Liver (tissue), 10 donors: ENCODE measurements at places on chromosomes 4 and X. TPM values are rescaled to one million over a fixed set of nuclear protein-coding genes. Genes with fewer than 3 reads are reported as not detected.

The NRK gene
- total RNA-seq: 0.61 TPM

The AFM gene
- total RNA-seq: 274 TPM

The EIF2S3 gene
- total RNA-seq: 98.0 TPM

The AKAP4 gene
- total RNA-seq: not detected

The F11 gene
- 207 TPM for total RNA-seq

The SYN1 gene
- 0.09 TPM for total RNA-seq

The SPACA5 gene
- not detected for total RNA-seq

The SPATA4 gene
- total RNA-seq: 0.14 TPM

The CXXC4 gene
- total RNA-seq: 1.1 TPM

The XAGE2 gene
- not detected for total RNA-seq

The TEX13C gene
- not detected for total RNA-seq

The CXCL11 gene
- not detected for total RNA-seq

The CTAG2 gene
- not detected for total RNA-seq

The RIPPLY1 gene
- total RNA-seq: 1.2 TPM

The LONRF3 gene
- total RNA-seq: 26.7 TPM

The BEX5 gene
- 0.09 TPM for total RNA-seq

The CCKAR gene
- total RNA-seq: not detected

The NIPAL1 gene
- 10.7 TPM for total RNA-seq

The TMEM154 gene
- total RNA-seq: 4.4 TPM

The CFP gene
- 19.0 TPM for total RNA-seq

The DTHD1 gene
- not detected for total RNA-seq

The ZFYVE28 gene
- 6.1 TPM for total RNA-seq

The EFHC2 gene
- 0.56 TPM for total RNA-seq

The GABRB1 gene
- 1.3 TPM for total RNA-seq

The QRFPR gene
- not detected for total RNA-seq

The USP38 gene
- total RNA-seq: 36.1 TPM

The PAGE2B gene
- 0.28 TPM for total RNA-seq
